ENCODE measurements at places on chromosomes 16 and 17.

GRCh38 chr16:3474136-3474779 lies 21.0 kb downstream of the C16orf90 start:
- no peak for DNase-seq

DNA sequence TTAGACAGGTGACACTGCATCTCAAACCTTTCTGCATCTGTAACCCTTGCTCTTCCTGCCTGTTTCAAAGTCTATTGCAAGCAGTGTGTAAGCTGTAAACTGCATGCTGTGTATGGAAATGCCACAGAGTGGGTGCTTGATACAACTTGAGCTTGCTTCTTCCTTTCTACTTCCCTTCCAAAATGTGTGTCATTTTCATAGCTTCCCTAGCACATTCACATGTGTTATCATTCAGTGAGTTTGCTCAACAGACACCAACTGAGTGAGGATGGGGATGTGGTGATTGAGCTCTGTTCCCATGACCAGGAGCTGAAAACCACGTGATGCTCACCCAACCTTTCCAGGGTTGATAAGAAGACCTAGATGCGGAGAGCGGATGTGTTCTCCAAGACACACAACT lies 111.1 kb downstream of the VAT1L start:
- DNase-seq, result no peak

- DNase-seq, result peak; percentile 31
These were observed 1.2 kb downstream of the CCDC137 start for GRCh38 chr17:81667754-81668153.

DNA sequence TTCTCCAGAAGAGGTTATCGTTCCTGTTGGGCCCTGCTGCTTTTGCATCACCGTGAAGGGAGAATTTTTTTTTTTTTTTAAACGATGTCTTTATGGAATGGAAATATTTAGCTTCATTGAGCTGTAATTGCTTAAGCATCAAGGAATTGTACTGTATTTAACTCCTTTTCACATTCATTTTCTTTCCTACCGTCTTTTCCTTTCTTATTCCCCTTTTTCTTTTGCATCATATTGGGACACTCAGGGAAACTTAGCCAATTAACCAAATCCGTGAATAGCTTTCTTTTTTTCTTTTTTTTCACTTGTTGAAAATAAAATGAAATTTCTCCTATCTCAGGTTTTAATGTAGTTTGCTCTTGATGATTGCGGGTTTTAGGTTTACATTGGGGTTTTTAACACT lies 1.5 kb downstream of the TNRC6A start:
- DNase-seq, result no peak

- no peak for DNase-seq
These were observed 25.0 kb downstream of the CRISPLD2 start for GRCh38 chr16:84844559-84845495.

GRCh38 chr16:84819644-84820304 lies at the start of gene CRISPLD2:
Gene CRISPLD2, plus strand, starts transcription at chr16:84819985. Its CDS starts 18,511 bp downstream, at chr16:84838496.
- DNase-seq, result no peak

GRCh38 chr17:75842963-75843576 lies 1.1 kb downstream of the UNC13D start:
- no peak for DNase-seq

GRCh38 chr16:75919664-75920063 lies 193.4 kb upstream of the CPHXL start:
- DNase-seq, result no peak

DNA sequence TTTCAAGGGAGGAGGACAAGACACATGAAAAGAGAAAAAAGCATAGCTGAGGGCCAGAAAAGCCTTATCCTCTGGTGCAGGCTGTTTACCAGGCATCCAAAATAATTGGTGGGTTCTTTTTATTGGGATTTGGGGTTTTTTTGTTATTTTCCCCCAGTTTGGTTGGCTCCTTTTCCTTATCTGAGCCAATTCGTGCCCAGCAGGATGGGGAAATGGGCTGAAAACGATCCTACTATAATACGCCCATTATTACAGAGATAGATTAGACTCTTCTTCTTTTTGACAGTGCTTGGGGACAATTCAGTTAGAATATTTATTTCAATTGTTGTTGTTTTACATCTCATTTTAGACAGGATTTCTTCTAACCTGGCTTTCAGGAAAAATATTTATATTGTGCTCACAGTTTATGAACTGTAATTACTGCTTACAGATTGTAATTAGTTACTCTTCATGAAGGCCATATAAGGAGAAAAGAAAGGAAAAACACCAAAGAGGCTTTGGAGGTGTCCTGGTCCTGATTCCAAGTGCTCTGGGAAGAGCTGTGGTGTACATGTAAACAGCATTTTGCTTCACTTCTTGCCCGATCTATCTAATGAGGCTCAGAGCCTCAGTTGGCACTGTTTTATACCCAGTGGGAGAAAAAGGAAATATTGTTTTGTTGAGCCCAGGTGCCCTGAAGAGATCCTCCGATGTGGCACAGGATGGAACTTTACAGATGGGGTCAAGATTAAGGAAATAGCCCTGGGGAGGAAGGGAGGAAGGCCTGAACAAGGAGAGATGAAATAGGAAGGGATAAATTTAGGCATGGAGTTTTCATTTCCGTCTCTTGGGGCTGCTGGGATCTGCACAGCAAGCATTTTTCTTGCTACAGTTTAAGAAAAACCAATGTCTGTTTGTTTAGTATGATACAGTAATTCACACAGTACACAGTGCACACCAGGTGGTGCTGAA lies 611 bp upstream of the ANKRD40 start:
- DNase-seq, result no peak

DNA sequence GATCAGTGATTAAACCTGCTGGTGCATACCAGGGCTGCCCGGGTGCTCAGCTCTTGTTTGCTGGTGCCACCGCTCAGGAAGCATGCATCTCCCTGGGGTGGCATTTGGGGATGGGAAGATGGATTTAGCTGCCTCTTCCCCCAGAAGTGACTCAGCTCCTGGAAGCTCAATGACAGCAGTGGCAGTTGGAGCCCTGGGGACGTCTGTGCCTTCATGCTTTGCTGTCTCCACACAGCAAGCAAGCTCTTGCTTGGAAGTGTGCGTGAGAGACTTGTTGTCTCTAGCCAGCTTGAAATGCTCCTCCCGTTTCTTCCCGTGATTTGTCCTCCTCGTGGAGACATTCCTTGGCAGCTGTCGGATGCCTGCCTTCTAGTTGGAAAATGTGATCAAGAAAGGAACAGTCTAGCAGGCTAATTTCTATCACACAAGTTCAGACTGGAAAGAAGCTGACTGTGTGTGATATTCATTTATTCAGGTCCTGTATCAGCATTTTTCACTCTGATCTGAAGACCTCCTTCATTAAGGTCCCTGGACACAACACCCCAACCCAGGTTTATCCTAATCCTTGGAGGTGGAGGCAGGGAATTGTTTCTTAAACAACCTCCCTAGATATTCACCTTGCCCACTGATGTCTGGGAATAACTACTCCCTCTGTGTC lies 73.0 kb downstream of the BMERB1 start:
- no peak for DNase-seq

- no peak for DNase-seq
These were observed 48.1 kb downstream of the MYO1D start for GRCh38 chr17:32828822-32829221.

DNA sequence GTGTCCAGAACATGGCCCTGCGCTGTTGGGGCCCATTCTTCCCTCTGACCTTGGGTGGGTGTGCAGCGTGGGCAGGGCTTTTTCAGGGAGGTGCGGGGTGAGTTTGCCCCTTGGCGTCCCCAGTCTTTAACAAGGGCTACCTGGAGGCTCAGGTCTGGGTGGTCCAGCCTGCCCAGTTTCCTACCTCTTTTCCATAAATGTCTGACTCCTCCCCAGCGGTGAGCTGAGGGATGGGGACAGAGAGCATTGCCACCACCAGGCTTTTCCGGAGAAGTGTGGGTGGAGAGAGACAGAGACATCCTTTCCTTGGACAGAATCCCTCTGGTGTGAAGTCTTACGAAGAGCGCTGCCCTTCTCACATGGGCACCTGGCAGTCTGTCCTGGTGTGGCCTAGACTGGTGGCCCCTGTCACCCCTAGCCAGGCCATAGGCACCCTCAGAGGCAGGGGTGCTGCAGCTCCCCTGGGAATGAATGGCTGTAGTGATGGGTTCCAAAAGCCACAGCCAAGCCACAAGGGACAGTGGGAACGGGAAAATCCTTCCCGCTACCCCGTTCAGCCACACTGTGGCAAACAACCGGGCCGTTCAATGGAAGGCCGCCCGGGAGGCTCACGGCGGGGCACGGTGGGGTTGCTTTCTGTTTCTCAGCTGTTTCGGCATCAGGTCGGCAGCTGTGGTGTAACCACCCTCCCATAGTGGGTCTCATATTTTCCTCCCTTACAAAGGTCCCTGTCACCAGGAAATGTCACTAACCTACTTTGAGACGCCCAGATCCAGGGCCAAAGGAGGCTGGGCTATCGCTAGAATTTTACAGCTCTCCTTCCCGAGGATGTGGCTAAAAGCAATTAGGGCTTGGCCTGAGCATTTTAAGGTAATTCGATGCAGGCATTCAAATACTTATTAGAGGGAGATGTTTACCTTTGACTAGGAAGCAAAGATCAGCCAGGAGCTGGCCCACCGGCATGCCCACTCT lies 61.9 kb upstream of the GSE1 start:
- no peak for DNase-seq

DNA sequence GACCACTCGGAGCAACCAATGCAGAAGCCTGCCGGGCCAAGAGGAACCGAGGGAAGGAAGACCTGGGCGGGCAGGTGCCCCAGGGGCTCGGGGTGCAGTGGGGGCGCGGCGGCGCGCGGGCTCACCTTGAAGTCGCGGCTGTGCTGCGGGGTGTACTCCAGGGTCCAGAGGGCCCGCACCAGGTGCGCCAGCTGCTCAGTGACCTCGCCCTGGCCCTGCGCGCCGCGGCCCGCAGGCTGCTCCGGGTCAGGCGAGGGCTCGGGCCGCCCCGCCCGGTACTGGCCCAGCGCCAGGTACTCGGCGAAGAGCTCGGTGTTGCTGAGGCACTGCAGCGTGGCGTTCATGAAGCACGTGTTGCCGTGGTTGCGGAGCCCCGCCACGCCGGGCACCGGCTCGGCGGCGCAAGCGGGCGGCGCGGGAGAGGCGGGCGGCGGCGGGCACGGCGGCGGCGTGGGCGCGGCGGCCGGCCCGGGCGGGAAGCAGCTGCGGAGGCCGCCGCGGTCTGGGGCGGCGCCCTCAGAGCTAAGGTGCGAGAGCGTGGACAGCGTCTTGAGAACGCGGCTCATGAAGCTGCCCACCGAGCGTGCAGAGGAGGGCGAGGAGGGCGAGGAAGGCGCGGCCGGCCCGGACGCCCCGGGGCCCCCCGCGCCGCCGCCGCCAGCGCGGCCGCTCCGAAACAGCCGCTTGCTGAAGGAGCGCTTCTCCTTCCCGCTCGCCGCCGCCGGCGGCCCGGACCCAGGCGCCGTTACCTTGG lies 562 bp downstream of the USP31 start:
- DNase-seq, result no peak

DNA sequence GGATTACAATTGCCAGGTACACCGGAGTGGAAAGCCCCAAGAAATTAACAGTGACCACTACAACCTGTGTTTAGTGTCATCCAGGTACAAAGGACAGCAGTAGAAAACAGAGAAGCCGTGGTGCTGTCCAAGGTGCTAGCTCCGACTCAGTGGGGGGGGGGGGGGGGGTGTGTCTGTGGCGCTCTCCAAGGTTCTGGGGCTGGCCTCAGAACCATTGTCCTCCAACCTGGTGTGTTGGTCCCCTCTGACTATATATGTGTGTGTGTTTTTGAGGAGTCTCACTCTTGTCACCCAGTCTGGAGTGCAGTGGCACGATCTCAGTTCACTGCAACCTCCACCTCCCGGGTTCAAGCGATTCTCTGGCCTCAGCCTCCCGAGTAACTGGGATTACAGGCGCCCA lies 5.8 kb upstream of the ZNF23 start:
- no peak for DNase-seq

DNA sequence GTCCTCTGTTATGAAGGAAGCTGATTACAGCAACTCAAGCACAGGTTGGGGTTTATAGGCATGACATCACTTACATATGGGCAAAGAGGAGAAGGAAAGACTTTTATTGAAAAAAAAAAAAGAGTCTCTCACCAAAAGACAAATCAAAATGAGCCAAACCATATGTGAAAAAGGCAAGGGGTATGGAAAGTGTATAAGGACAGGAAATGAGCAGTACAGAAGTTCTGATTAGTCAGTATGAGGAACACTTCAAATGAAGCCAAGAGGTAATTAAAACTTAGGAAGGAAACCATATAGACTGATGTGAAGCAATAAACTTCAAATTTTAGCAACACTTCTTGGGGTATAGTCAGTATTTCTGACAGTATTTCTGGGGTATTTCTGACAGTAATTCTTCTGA lies 1372.6 kb downstream of the CDH11 start:
- no peak for DNase-seq

DNA sequence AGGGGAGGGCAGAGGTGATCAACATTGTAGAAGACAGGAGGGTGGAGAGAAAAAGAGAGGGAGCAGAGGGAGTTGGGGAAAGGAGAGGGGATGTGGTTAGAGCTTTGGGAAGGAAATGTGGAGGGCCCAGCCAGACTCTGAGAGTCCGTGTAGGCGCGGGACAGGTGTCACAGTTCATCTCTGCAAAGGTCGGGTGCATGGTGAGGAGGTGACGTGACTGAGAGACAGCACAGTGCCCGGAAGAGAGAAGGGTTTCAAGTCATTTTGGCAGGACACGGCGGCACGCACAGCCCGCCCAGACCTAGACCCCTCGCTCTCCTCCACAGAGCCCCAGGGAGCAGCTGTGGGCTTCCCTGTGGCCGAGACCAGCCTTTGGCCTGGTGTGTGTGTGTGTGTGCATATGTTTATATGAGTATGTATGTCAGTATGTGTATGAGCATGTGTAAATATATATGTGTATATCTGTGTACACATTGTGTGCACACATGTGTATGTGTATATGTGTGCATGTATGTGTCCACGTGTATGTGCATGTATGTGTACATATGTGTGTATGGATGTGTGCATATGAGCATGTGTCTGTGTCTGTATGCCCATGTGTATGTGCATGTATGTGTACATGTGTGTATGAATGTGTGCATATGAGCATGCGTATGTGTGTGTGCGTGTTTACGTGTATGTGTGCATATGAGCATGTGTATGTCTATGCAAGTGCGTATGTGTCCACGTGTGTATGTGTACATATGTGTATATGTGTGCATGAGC lies 104.6 kb downstream of the SEC14L1 start:
- no peak for DNase-seq

- no peak for DNase-seq
These were observed 10.9 kb upstream of the UBALD2 start for GRCh38 chr17:76254275-76254674.
